ENCODE measurements at places on chromosomes 16 and 17. TPM values are rescaled to one million over a fixed set of nuclear protein-coding genes. Genes with fewer than 3 reads are reported as not detected.

DNA sequence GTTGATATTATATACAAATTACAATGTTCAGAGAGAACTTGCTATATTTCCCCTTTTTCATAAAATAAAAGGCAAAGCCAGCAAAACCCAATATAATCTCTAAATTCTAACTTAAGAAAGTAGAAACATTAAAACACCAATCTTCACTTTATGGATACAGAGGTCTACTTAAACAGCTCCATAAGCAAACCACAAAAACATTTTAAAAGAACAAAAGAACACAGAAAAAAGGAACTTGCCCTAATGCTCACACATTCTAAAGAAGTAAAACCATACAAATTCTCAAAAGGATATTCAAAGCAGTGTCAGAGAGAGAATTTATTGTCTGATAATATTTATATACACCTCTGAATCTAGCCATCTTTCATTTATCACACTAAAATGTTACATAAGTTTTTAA, 606 bp downstream of the ABCA10 start:
- DNase-seq, result no peak

TMEM238L gene
- not detected for total RNA-seq

- DNase-seq, result no peak
Measured at GRCh38 chr17:60766778-60767190, 89.1 kb downstream of the BCAS3 start.

GRCh38 chr16:55340445-55340844, 16.4 kb downstream of the IRX6 start:
- no peak for DNase-seq

ZNF771 gene
- 20.3 TPM for total RNA-seq

DNA sequence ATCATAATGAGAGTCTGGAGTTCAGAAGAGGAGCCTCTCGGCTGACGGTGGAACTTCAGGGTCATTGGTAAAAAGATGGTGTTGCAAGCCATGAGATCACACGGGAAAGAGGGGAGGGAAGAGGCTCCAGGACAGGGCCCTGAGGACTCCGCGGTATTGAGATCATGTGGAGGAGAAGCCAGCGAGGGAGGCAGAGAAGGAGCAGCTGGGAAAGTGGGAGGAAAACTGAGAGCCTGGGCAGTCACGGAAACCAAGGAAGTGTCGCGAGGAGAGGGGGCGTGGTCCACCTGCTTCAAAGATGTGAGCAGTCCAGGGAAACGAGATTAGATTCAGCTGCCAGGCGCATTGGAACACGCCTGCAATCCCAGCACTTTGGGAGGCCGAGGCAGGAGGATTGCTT, 27.7 kb upstream of the SBK1 start:
- DNase-seq, result no peak

DNA sequence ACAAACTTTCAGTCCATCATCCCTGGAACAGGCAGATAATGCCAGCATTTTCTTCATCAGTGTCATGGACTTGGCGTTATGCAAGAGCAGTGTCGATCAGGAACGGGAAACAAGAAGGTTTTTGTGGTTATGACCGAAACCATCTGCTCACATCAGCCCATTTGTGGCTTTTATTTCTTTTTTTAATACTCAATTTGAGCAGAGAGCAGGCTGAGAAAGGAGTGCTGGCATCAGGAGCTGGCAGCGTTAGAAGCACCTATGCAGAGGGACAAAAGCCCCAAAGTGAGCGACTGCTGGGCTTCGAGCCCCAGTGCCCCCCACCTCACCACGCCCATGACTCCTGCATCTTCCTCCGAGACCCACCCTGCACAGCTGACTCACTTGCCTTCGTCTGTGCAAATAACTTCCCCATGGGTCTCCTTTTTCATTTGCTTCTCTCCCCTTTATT, 16.2 kb upstream of the CD300E start:
- no peak for DNase-seq

- no peak for DNase-seq
Measured at GRCh38 chr17:58233543-58233942, 4.8 kb upstream of the LPO start.

DNA sequence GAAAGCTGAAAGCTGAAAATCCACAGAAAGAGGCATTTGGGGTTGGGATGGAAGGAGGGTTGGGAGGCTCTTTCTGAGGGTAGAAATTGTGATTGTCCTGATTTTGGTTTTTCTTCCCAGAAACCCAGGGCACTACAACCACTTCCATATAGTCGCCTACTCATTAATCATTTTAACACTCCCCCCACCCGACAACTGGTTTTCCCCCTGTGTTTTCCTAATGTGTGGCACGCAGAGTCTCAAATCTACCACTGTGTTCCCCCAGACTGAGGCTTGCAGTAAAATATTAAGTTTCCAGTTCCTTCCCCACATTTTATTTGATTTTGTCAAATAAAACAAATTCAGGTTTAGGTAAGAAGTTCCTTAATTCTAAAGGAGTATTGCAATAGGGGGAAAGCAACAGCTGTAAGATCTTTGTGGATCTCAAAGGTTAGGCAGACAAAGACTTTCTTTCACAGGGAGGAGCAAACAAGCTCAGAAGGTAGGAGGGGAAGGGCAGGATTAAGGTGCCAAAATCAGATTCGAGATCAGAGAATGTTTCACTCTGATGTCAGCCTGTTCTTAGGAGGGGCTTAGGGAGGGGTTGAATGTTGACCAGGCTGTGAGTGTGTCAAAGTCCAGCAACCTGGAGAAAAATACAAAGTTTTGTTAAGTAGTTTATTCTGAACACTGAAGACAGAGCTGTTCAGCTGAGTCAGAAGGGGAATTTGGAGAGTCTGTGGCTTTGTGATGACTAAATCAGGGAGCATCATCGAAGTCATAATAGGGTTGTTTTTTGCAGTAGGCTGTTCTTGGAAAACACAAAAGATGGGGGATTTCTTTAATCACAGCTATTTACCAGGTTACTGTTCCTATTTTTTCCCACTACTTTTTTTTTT, 3.6 kb downstream of the ZNF267 start:
- no peak for DNase-seq
